ENCODE measurements at places on chromosomes 16 and 17. TPM values are rescaled to one million over a fixed set of nuclear protein-coding genes. Genes with fewer than 3 reads are reported as not detected.

The HBA2 gene
- not detected for total RNA-seq

GRCh38 chr17:81734405-81735263, 22.6 kb downstream of the SLC25A10 start:
- no peak for DNase-seq

GRCh38 chr16:11966173-11966572, 1.2 kb downstream of the TNFRSF17 start:
- DNase-seq = peak; percentile 86

The CNGB1 gene
- total RNA-seq = not detected

The PRSS8 gene
- total RNA-seq = not detected

GRCh38 chr16:8855972-8856371, 12.8 kb downstream of the CARHSP1 start:
- no peak for DNase-seq

DNA sequence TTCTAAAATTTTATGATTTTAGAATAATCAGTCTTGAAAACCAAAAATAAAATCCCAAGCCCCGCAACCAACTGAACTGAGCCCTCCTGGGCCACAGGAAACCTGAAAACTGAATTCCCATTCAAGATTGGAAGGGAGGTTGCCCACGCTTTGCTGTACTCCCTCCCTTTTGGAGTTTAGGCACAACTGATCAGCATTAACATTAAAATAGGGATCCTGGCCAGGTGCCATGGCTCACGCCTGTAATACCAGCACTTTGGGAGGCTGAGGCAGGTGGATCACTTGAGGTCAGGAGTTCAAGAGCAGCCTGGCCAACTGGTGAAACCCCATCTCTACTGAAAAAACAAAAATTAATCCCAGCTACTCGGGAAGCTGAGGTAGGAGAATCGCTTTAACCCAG, 52.7 kb upstream of the NETO2 start:
- no peak for DNase-seq

The DHRS7C gene
- not detected for total RNA-seq

The MT1G gene
- not detected for total RNA-seq

GRCh38 chr17:6666077-6666521, 14.5 kb downstream of the C17orf100 start:
- peak; percentile 76 for DNase-seq

GRCh38 chr17:11644265-11645212, 46.3 kb downstream of the DNAH9 start:
- DNase-seq = peak; percentile 91

DNA sequence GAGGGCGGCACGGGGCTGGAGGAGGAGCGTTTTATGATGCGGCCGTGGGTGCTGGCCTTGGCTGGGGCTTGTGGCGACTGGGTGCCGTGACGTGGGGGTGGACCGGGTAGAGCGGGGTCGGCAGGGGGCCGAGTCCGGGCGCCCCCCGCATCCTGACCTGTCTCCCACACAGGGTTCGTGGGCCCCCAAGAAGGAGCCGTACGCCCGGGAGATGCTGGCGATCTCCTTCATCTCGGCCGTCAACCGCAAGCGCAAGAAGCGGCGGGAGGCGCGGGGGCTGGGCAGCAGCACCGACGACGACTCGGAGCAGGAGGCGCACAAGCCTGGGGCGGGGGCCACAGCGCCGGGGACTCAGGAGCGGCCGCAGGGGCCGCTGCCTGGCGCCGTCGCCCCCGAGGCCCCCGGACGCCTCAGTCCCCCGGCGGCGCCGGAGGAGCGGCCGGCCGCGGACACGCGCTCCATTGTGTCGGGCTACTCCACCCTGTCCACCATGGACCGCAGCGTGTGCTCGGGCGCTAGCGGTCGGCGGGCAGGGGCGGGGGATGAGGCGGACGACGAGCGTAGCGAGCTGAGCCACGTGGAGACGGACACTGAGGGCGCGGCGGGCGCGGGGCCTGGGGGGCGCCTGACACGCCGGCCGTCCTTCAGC, 81.6 kb downstream of the ARHGAP23 start:
- no peak for DNase-seq

DNA sequence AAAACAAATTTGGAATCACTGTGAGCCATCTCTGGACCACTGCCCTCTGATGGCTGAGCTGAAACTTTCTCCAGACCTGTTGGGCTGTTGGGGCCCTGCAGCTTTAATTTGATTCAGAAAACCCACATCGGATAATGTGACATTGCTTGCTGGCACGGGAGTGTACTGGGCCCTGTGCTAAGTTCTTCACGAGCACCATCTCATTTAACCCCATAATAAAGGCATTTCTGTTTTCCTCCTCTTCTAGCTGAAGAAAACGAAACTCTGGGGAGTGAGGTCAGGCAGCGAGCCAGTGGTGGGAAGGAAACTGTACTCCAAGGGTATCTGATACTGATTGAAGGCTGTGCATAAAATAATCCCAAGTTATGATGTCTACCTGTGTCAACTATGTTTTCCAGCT, 34.5 kb upstream of the TNRC6A start:
- no peak for DNase-seq

The CD300LG gene
- not detected for total RNA-seq

GRCh38 chr16:77468831-77469230, 34.0 kb upstream of the ADAMTS18 start:
- peak; percentile 34 for DNase-seq

The KRTAP4-1 gene
- not detected for total RNA-seq

GRCh38 chr16:27290562-27290961, 22.0 kb upstream of the NSMCE1 start:
- DNase-seq = no peak

- no peak for DNase-seq
Measured at GRCh38 chr16:75029854-75030253, 31.0 kb downstream of the ZNRF1 start.

- no peak for DNase-seq
Measured at GRCh38 chr16:23827057-23827456, 8.7 kb upstream of the PRKCB start.

- DNase-seq = no peak
Measured at GRCh38 chr16:9384141-9384540, 292.7 kb downstream of the HAPSTR1 start.

DNA sequence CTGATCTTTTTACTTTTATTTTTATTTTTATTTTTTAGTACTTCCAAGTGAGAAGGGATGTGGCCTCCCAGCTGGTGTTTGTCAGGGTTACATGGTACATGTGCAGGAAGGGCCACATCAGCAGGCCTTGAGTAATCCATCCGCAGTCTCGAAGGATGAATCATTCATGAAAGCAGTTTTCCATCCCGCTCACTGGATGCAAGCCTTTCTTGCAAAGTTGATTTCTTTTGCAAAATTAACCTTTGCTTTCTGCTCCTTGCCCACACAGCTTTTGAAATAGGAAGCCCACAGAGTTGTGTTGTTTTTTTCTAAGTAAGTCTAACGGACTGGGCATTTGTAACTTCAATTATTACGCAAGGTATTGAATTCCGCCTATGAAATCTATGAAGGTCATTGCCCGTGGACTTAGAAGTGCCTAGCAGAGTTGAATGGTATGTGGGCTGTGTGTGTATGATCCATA, 157.4 kb downstream of the PRKCA start:
- DNase-seq = no peak

The ANKRD40CL gene
- total RNA-seq = not detected

The GAST gene
- not detected for total RNA-seq

The SCARF1 gene
- not detected for total RNA-seq

The CEMP1 gene
- 0.43 TPM for total RNA-seq

DNA sequence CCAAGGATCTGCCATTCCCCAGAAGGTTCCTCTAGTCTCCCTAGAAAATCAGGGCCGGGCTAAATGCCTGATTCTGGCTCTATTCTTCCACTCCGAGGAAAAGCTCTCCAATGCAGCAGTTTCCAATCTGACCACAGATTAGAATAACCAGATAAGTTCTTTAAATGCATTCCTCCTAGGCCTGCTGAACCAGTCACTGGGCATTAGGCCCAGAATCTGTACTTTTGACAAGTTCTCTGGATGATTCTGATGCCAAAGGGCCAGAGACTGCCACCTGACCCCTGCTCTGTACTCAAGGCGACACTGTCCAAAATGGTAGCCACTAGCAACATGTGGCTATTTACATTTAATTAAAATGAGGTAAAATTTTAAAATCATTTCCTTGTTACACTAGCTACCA, 22.3 kb downstream of the MAP3K14 start:
- no peak for DNase-seq

DNA sequence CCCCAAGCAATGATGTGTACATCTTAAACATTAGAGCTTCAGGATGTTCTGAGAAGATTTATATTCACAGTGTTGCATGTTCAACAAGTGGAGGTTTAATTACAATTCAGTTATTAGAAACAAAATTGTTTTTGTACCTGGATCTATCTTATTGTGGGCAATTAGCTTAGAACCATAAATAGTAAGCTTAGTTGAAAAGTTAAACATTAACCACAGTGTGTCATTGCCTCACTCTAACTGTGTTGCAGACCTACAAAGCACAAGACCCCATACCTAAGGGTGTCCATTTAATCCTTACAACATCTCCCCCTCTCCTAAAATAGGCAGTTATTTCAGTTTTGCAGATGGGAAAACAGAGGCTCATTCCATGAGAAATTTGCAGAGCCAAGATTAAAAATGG, 632.0 kb upstream of the SOX9 start:
- no peak for DNase-seq

The IFT20 gene
- 56.6 TPM for total RNA-seq

DNA sequence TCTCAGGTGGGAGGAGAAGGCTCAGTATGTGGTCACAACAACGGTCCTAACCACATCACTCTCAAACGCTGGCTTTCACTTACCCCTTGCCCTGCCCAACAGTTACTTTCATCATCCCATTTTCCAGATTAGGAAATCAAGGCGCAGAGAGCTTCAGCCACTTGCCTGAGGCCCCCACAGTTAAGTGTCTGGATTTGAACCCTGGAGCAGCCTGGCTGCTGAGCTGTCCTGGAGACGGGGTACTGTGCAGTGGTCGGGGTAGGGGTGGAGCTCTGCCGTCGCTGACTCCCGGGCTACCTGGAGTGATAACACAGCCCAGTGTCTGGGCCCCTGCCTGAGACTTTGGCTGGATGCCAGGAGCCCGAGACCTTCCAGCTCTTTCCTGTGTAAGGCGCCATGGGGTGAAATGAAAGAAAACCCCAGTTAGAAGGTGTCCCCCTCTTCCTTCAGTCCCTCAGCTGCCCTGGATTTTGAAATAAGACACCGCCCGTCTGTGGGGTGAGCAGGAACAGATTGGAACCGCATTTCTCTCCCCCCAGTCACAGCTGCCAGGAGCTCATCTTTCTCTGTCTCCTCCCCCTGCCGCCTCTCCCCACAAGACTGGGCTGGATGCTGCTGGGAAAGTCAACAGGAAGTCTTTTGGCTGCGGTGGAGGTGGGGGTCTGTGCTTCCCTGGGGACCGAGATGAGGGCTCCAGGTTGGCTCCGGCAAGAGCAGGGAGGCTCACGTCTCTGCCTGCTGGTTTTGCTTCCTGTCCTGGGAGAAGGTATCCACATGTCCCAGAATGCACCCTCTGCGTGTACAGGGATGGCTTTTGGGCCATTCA, 280.2 kb downstream of the SEC14L1 start:
- DNase-seq = no peak

The UBFD1 gene
- total RNA-seq = 43.1 TPM

DNA sequence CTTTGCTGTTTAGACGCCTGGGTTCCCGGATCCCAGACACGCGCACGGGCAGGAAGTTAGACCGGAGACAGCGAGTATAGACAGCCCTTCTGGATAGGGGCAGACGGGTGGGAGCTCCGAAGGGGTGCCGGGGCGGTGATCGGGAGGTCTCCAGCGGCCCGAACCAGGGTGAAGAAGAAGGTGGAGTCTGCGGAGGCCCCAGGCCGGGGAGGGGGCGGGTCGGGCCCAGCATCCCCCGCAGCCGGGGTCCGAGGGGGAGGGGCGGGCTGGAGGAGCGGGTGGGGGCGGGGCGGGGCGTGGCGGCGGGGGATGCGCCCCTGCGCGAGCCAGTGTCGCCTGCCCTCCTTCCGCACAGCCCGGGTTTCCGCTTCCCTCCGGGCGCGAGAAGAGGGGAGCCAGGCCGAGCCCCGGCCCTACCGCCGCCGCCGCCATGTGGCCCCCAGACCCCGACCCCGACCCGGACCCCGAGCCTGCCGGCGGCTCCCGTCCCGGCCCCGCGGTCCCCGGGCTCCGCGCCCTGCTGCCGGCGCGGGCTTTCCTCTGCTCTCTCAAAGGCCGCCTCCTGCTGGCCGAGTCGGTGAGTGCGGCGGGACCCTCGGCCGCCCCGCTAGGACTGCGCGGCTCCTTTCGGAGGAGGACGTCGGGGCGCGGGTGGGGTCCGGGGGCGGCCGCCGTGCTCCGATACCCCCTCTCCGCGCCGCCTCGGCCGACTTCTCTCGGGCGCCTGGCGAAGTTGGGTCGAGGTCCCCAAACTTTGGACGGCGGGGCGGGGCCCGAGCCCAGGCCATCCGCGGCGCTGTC, at the start of gene CMTM3:
CMTM3 (plus strand) TSS at position 329 of the 801 bp plus-strand sequence; CDS start at position 431, 102 bp downstream.
- peak; percentile 81 for DNase-seq

- DNase-seq = no peak
Measured at GRCh38 chr16:4175849-4176248, 59.6 kb upstream of the ADCY9 start.

- no peak for DNase-seq
Measured at GRCh38 chr17:50458701-50459676, 9.7 kb downstream of the CHAD start.

The CD300C gene
- not detected for total RNA-seq

- DNase-seq = no peak
Measured at GRCh38 chr17:47711366-47712099, 17.6 kb downstream of the TBKBP1 start.

The SLC38A8 gene
- total RNA-seq = not detected

DNA sequence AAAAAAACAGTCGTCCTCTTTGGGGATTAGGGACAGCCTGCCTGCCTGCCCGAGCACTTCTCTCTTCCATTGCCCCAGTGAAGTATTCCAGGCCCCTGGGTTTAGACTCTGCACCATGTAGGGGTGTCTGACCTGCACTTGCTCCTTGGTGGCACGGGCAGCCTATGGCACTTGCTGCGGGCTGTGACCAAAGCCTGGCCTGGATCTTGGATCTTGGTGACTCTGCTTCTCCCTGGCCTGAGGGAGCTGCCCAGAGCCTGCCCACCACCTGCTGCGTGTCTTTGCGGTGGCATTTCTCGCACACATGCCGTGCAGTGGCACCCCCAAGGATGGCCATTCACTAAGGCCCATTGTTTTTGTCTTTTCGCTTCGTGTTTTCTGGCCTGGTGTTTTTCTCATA, 6.1 kb upstream of the STH start:
- DNase-seq = no peak

DNA sequence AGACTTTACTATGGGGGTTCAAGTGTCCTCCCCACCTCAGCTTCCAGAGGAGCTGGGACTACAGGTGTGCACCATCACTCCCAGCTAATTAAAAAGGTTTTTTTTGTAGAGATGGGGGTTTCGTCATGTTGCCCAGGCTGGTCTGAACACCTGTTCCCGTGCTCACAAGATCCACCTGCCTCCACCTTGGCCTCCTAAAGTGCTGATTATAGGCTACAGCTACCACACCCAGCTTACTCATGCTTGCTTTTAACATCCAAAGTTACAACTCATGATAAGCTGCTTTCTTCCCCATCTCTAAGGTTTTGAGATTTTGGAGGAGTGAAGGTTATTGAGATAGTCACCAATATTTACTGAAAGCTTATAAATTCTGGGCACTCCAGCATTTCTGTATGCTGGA, 2.6 kb downstream of the NUP88 start:
- DNase-seq = no peak

The NPB gene
- not detected for total RNA-seq

The MLKL gene
- total RNA-seq = 4.7 TPM

All from Karpas-422 (cell line).